ENCODE measurements at places on chromosomes 7 and 10.

GRCh38 chr10:35546824-35547225 is 58.3 kb upstream of the GJD4 start:
- DNase-seq, result no peak

DNA sequence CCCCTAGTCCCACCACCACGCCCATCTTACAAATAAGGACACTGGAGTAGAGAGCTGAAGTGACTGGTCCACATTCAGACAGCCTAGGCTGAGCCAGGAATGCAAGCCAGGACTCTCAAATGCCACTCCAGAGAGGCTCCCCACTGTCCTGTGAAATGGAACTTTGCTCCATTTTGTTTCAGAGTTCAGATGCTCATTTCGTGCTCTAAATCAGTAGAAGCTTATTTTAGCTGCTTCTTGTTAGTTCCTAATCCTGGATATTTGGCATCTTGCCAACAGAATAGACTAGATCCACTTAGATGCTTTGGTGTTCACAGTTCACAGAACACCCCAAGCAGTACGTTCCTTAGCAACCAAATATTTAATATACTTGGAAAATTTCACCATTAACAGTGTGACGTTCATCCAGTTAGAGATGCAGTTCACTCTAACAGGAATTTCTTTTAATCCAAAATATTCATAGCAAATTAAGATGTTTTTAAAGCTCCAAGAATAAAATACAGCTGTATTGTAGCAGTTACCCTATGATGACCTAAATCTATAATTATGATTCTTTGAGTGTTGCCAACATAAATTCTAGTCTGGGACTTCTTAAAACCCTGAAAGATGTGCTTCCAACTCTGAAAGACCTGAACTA is 7.3 kb downstream of the MMP21 start:
- DNase-seq, result no peak

- DNase-seq, result no peak
Measured at GRCh38 chr7:75985518-75986146, 8.8 kb downstream of the TMEM120A start.

GRCh38 chr7:102028206-102028826 is 210.9 kb downstream of the CUX1 start:
- no peak for DNase-seq

DNA sequence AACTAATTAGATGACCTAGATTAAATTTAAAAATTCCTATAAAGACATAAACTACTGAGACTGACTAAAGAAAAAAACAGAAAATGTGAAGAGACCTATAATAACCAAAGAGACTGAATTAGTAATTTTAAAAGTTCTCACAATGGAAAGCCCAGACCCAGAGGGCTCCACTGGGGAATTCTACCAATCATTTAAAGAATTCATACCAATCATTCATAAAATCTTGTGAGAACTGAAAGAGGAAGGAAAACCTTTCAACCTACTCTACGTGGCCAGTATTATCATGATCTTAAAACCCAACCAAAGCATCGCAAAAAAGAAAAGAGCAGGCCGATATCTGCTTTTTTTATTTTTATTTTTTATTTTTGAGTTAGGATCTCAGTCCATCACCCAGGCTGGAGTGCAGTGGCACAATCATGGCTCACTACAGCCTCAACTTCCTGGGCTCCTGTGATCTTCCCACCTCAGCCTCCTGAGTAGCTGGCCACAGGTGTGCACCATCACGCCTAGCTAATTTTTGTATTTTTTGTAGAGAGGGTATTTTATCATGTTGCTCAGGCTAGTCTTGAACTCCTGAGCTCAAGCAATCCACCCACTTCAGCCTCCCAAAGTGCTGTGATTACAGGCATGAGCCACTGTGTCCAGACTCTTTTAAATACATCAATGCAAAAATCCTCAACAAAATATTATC is 48.6 kb downstream of the DGKI start:
- DNase-seq, result no peak

DNA sequence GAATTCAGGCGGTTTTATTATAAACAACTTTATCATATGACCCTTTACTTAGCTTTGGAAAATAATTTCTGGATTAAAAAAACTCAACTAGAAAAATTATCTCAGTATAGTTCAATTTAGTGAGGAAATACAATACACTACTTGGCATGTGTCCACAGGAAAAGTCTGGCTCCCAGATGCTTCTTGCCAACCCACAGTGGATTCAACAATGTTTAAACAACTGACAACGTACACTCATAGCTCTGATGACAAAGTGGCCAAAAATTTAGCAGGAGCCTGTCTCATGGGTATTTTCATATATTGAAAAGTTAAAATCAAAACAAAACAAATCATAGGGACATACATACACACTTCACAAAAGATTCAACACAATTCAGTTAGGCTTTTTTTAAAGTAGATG is 158.8 kb downstream of the SKAP2 start:
- no peak for DNase-seq

GRCh38 chr10:46239247-46239646 is 47.5 kb upstream of the ANTXRL start:
- DNase-seq, result no peak

DNA sequence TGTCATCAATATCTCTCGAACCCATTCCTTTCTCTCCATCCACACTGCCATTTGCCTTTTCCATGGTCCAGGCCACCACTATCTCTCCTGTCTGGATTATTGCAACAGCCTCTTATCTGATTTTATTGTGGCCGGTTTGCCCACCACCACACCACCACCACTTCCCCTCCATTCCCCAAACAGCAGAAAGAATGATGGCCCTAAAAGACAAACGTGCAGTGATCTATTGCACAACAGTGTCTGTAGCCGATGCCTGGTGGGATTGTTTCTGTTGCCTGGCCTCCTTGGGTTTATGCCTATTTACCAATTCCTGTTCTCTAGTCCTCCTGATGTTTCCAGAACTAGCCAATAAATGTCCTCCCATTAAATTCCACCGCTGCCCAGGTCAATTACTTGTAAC is 10.2 kb upstream of the ST8SIA6 start:
- DNase-seq, result no peak

DNA sequence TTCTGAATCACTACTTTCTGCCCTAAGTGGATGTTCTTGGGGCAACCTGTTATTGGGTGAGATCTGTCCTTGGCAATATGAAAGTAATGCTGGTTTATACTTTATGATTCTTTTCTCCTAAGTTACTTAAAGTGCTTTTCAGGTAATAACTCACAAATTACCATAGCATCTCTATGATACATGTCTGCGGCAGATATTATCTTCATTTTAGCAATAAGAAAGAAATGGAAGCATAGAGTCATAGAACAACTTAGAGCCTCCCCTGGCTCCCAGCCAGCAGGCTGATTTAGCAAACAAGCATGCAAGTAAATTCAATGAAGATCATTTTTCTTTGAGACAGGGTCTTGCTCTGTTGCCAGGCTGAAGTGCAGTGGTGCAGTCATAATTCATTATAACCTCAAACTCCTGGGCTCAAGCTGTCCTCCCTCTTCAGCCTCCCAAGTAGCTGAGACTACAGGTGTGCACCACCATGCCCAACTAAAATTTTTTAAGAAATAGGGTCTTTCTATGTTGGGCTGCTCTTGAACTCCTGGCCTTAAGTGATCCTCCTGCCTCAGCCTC is 38.1 kb upstream of the GRM8 start:
- DNase-seq, result no peak

GRCh38 chr7:75635036-75635435 is 103.7 kb downstream of the HIP1 start:
- DNase-seq, result no peak

DNA sequence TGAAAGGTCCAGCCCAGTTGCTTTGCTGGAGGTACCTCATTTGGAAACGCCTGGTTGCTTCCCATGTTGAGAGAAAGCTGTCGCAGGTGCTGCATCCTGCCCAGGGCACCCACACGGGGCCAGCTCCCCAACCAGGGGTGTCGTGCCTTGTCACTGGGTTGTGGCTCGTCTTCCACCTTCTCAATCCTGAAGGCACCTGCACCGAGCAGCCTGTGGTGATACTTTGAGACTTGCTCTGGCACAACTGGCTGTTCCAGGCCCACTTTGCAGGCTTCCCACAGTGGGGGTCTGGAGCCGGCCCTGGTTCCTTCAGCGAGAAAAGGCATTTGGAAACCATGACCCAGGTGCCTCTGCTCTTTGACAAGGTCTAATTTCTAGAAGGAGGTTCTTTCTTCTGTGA is 197.3 kb upstream of the PPP2R2D start:
- no peak for DNase-seq

DNA sequence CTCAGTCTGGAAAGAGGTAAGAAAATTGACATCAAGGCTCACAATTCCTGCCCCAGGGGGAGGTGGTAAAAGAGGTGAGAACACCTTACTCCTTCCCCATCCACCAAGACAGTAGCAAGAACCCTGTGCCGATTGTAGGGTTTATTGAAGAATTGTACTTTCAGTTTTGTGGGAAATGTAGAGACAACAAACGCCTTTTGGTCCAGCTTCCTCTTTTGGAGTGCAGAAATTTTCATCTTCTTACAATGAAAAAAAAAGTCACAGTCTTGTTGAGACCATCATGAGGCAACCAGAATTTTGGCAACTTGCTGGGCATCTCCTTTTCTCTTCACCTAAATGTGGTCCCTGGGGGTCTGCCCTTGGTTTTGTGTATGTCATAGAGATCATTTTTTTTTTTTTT is 217.7 kb downstream of the TMEM178B start:
- DNase-seq, result no peak

GRCh38 chr7:11155883-11156282 is 182.2 kb downstream of the PHF14 start:
- no peak for DNase-seq

DNA sequence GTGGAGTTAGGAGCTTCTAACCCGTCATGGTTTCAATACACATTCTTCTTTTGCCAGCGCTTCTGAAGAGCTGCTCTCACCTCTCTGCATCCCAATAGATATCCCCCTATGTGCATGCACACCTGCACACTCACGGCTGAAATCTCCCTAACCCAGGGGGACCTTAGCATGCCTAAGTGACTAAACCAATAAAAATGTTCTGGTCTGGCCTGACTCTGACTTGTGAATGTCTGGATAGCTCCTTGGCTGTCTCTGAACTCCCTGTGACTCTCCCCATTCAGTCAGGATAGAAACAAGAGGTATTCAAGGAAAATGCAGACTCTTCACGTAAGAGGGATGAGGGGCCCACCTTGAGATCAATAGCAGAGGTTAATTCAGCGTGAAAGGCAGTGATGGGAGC is 22.4 kb downstream of the PRSS2 start:
- DNase-seq, result no peak

- no peak for DNase-seq
Measured at GRCh38 chr10:75672111-75672671, 240.8 kb downstream of the LRMDA start.

DNA sequence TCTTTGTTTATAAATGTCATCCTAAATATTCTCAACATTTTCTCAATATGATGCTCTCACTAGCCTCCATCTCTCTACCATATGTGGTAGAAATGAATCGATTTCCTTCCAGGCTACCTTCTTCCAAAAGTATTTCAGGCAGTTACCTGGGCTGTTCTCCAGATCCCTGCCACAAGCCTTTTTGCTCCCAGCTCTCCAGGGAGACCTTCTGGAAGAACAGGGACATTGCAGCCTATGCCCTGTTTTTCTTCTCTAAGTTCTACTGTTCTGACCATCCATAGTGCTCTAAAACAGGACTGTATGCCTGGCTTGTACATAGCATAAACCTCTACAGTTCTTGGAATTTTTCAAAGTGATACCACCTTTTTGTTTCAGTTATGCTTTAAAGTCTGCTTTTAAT is 552.8 kb downstream of the ANKRD7 start:
- no peak for DNase-seq

GRCh38 chr10:9262770-9263169 is 1208.3 kb downstream of the GATA3 start:
- no peak for DNase-seq

DNA sequence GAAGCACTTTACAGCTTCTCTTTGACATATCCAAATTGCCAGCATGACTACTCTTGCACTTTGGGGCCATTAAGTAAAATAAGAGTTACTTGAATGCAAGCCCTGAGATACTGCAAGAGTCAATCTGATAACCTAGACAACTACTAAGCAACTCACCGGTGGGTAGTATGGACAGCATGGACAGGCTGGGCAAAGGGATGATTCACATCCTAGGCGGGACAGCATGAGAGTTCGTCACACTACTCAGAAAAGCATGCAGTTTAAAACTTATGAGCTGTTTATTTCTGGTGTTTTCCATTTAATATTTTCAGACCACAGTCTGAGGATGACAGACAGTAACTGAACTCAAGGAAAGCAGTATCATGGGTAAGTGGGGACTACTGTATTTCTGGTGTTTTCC is 84.0 kb downstream of the ORC5 start:
- no peak for DNase-seq

DNA sequence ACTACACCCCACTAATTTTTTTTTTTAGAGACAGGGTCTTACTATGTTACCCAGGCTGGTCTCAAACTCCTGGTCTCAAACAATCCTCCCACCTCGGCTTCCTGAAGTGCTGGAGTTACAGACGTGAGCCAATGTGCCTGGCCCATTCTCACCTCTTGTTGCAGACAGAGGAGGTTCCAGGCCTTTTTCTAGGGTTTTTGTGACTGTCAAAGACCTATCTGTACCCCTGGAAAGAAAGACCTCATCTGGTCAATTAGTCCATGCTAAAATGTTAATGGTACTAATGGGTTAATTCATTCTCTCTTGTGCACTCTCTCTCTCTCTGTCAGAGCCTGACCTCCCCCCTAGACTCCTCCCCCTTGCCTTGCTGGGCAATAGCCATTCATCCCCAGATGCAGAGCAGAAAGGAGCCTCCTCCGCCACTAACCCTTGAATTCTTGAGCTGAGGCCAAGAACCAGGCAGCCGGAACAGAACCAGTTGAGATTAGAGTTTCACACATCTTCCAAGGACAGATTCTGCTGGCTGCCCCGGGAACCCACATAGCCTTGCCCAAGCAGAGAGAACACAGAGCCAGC is 209.7 kb downstream of the SKIDA1 start:
- no peak for DNase-seq

DNA sequence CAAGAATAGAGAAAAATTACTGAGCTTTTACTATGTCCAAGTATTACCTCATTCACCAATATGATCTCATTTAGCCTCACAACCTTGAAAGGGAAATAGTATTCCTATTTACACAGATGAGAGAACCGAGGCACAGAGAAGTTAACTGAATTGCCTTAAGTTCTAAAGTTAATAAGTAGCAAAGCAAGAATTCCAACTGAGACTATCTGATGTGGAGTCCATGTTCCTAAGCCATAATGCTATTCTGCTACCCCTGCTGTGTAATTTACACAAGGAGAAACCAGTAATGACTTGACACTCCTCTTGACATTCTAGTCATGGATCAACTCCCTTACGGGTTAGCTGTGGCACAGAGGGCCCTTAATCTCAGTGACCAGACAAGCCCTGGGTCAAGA is 60.7 kb downstream of the ABCB4 start:
- no peak for DNase-seq

GRCh38 chr10:99296605-99297004 is 32.6 kb upstream of the CNNM1 start:
- no peak for DNase-seq

DNA sequence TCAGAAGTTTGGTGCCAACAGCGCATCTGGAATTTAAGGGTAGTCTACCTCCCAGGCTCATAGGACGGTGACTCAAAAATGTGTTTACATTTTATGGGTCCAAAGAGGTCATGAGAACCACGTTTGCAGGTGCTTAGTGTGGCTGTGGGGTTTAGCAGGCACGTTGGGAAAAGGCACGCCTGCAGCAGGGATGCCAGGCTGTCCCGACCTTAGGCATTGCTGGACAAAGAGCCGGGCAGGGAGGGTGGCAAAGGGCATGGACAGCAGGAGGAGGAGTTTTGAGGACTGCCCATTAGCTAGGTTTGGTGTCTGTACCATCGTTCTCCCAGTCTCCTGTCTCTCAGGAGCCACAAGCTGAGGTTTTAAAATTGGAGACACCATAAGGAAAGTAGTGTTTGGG is 104.4 kb downstream of the TRRAP start:
- DNase-seq, result no peak

GRCh38 chr7:2519119-2519930 is at the start of gene LFNG:
LFNG (plus strand) TSS chr7:2519774; CDS start chr7:2519862, 88 bp downstream.
- DNase-seq, result peak; percentile 86
